ENCODE measurements at places on chromosomes 7 and 10.

- DNase-seq, result no peak
Measured at GRCh38 chr10:100183481-100183880, 2.3 kb downstream of the ERLIN1 start.

GRCh38 chr7:26930201-26930600, 65.8 kb upstream of the SKAP2 start:
- no peak for DNase-seq

DNA sequence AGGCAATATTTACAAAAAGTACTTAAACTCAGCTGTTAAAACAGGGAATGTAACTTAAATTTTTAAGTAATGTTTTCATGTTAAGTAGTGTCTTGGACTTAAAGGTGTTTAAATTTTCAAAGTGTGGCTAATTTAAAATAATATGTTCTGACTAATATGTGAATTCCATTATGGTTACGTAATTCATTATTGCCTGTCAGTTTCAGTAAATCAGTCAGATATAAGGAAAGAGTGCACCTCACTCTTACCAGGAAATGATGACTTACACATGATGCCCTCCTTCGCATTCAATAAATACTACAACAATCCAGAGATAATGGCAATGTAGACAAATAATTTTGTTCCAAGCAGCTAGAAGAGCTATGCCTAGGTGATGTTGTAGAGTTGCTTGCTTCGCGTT, 69.0 kb upstream of the WNT16 start:
- DNase-seq, result no peak

- DNase-seq, result no peak
Measured at GRCh38 chr7:40947566-40947965, 755.3 kb downstream of the INHBA start.

DNA sequence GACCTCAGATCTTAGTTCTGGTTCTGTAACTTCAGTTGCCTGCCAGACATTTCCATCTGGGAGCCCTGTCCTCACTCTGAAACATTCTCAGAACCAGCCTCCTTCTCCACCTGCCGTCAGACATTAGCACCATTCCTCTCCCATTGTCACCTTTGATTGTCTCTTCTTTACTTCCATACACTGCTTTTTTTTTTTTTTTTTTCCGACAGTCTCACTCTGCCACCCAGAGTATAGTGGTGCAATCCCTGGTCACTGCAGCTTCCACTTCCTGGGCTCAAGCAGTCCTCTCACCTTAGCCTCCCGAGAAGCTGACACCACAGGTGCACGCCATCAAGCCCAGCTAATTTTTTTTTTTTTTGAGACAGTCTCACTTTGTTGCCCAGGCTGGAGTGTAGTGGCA, 21.1 kb upstream of the HIPK2 start:
- DNase-seq, result no peak

DNA sequence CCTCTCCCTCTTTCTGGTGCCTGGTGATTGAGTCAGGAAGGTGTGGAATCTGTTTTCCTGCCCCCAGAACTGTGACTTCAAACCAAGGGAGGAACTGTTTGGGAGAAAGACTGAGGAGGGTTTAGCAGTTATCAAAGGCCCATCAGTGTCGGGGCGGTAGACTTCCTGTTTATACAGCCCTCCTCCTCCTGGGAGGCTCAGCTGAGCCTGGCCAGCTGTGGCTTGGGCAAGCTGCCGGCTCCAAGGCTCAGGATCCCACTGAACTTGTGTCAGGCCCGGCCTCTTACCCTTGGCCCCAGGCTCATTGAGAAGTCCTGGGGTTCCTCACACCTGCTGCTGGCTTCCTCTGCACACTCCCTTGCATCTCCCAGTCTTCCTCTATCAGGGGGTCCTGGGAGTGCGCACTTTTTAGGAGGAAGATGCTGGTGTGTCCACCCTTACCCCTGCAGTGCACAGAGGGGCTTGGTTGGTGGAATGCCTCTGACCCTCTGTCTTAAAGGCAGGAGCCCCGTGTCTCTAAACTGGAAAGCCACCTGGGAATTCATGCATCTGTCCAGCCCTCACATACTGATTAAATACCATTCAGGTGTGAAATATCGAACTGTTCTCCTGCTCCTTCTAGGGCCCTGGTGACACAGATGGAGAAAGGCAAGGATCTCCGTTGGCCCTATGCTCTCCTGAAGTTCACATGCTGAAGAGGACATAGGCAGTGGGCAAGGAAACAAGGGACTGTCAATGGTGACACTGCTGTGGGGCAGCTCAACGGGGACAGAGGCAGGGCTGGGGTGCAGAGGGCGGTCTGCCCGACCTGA, 32.4 kb downstream of the CXCL12 start:
- no peak for DNase-seq

GRCh38 chr10:95518455-95519452, 42.4 kb downstream of the SORBS1 start:
- DNase-seq, result no peak

- DNase-seq, result no peak
Measured at GRCh38 chr10:132392184-132392800, 4.7 kb upstream of the PWWP2B start.

Data from stimulated activated CD4-positive, alpha-beta T cell treated with anti-CD3 and anti-CD28 coated beads, Interleukin-4, amount 100 ng/mL, for 4 hours (primary cell).